ENCODE measurements at places on chromosomes 11 and 22.

DNA sequence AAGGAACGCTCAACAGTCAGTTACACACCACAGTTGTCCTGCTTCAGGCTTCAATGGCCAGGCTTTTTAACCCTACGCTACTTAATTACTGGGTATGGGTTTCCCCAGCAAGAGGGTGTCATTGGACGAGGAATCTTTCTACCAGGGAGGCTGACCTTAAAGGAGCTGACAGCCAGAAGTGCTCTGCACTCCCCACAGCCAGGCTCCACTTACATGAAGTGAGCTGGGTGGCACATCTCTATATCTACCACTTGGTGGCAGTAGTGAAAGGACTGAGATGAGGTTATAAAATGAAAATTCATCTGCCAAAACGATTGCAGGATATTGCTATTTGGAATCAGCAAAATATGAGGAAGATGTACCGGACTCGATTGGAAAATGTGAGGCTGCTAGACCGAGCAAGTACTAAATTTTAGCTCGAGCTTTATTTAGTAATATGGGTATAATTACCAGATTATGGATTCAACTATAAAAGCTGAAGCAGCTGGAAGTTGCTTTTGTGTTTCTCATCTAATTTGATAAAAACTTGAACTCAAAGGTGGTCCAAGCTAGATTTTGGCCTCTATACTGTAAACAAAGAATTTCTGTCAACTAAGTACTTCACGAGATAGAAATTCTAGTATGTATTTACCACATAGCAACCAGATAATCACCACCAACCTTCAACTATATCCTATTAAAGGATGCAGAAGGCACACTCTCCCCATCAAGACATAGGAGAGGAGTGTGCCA lies 53.9 kb upstream of the CEP126 start:
- DNase-seq: no peak

- DNase-seq: no peak
Measured at GRCh38 chr11:113989916-113990315, 15.0 kb downstream of the HTR3A start.

DNA sequence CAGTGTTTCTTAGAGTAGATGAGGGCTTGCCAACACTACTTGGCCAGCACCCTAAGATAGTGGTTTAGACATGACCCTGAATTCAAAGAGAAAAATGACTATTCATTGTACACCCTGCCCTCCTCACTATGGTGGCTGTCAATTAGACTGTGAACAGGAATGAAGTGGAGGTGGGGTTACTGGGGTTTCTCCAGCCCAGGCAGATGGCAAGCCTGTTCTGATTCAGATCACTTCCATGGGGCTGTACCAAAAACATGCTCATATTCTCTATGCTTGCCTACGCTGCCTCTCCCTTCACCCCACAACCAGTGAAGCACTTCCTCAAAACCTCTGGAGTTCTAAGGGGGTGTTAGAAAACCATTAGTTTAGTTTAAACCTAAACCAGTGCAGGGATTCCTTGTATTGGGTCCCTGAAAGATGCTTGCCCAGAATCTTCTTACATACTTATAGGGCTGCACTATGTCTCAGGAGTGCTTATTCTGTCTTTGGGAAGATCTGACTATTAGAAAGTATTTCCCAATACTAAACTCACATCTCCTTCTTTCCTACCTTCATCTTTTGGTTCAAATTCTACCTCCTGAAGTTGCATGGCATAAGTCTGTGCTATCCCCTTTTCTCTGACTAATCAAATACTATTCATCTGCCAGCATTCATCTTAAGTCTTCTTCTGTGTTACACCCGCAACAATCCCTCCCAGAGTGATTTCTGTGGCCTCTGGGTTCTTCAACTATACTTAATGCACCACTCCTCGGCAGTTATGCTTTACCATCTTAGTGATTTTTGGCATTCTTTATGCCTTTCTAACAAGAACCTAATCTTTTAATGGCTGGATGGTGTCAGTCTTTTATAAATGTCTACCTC lies 71.8 kb downstream of the ATG16L2 start:
- no peak for DNase-seq

DNA sequence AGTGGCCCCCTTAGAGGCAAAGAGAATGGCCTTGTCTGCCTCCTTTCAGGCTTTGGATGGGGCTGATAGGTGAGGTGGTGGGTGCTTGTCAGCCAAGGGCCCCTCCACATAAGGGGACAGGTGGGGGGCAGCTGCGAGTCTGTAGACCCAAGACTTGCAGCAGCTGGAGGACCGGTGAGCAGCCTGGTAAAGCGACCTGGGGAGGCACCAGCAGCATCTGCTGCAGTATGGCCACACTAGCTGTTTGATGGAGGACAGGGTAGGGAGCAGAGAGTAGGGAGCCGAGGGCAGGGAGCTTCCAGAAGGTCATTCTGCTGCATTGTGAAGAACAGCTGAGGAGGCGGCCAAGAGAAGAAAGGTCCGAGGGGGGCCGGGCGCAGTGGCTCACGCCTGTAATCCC lies 16.8 kb upstream of the MRTFA start:
- no peak for DNase-seq

DNA sequence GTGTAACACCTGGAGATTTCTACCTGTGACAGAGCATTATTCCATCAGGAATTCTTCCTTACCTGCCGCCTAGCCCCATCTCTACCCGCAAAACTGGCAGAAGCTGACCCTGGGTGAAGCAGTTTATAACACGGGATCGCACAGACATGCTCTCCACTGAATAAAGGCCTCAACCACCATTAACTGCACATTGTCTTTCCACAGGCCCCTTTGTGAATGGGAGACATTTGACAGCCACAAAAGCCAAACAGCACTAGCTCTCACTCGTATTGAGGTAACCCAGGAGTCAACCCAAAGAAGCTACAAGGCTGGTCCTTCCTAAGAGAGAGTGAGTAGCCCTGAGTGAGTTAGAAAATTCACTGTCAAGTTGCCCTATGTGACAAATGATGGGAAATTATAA lies 135.6 kb downstream of the RCN1 start:
- no peak for DNase-seq

DNA sequence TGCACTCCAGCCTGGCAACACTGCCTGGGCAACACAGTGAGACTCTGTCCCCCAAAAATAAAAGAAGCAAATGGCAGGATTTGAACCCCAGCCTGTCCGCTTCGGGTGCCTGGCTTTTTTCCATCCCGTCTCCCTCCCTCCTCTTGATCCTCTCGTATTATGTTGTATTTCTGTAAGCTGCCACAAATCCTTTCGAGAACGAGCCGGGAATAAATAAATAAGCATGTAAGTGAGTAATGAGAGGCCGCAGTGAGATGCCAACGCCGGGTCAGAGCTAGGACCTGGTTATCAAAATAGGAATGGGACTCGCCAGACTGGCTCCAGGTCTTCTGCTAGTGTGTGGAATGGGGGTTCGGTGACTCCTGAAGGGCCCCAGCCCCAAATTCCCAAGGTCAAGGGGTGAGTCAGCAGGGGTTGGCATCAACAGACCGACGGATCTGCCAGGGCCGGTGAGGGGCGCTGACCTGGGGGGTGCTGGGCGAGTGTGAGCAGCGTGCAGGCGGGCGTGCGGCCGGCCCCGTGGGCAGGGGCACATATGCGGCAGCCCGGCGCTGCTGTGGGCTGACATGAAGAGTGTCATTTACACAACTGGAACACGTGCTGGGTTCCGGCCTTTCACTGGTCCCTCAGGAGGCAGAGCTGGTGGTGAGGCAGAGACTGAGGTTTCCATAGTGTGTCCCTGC lies 47.8 kb downstream of the FLRT1 start:
- no peak for DNase-seq

DNA sequence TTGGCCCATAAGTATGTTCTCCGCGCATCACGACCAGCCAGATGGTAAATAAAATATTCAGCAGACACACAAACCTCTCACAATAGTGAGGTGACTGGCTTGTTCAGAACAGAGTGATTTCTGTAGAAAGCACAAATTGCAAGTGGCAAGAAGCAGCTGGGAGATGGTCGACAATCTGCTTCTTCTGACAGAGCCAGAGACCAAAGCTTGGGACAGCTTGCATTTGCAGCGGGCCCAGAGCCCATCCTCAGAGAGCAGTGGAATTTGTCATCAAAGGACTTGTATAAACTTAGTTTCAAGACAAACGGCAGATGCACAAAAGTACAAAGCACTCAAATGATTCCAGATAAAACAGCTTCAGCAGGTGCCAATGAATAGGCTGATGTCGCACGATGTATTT lies 7.6 kb upstream of the GALNT18 start:
- DNase-seq: no peak

GRCh38 chr11:102399189-102399588 lies 52.2 kb downstream of the BIRC2 start:
- no peak for DNase-seq

DNA sequence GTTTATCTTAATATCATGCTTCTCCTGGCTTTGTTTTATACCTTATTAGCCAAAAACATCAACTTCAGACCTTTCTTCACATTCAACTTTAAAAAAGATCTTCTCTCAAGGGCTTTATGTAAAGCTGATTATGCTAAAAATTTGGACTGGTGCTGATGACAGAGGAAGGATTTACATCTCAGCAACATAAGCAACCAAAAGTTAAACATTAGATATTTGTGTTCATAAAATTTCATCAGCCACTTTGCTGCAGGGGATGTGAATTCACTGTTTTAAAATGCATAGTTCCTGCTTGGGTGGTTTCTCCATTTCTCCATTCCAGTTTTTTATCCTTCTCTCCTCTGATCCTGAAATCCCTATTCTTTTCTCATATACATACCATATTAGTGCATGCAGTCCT lies 398.6 kb upstream of the DDI1 start:
- DNase-seq: no peak

GRCh38 chr11:128532016-128532571 lies 55.3 kb downstream of the ETS1 start:
- no peak for DNase-seq

DNA sequence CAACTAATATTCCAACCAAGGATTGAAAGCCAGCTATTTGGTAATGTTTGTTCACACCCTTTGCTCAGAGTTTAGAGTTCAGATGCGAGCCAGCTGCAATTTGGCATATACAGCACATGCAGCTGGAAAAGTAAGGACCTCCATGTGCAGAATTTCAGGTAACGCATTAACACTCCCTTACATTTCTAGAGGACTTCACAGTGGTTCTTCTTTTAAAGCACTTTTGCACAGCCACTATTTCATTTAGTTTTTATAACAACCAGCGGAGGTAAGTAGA lies 3.4 kb downstream of the POU2AF3 start:
- no peak for DNase-seq

DNA sequence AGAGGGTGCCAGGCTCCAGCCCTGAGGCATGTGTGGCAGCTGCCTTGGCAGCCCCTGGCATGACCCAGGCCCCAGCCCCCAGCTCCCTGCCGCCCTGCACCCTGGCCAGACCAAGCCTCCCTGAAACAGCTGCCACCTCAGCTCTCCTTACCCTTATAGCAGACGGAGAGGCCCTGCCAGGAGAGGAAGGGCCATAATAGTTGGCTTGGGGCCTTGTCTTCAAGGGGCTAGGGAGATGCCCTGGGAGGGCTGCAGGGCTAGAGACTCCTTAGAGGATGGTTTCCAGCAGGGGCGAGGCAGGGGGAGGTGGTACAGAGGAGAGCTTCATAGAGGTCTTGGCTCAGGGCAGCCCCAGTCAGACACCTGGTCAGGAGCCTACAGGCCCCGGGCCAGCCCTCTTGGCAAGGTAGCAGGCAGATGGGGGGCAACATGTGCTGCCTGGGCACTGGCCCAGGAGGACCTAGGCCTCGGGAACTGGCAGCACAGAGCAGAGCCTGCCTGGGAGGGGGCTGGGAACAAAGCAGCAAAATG lies 13.0 kb downstream of the SMTN start:
- peak; percentile 59 for DNase-seq

GRCh38 chr11:63762654-63763495 lies 5.7 kb downstream of the ZFTA start:
- DNase-seq: no peak

DNA sequence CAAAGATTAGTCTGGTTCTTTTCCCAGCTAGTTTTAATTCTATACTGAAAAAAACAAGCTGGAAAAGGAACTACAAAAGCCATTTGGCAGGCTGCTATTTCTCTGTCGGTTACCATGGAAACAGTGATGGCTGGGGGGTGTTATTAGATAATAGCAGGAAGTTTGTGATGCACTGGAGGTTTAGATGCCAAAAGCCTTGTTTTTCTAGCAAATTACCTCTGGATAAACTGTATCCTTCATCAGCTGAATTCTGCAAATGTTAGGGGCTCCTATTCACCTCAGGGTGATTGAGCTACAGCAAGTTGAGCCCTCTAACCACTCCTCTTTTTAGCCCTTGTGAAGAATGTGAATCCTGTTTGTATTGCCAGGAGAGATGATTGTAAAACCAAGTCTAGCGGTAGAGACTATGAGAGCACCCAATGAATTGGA lies 25.2 kb downstream of the ALKBH3 start:
- DNase-seq: no peak

- no peak for DNase-seq
Measured at GRCh38 chr11:92137747-92138146, 86.9 kb upstream of the FAT3 start.

DNA sequence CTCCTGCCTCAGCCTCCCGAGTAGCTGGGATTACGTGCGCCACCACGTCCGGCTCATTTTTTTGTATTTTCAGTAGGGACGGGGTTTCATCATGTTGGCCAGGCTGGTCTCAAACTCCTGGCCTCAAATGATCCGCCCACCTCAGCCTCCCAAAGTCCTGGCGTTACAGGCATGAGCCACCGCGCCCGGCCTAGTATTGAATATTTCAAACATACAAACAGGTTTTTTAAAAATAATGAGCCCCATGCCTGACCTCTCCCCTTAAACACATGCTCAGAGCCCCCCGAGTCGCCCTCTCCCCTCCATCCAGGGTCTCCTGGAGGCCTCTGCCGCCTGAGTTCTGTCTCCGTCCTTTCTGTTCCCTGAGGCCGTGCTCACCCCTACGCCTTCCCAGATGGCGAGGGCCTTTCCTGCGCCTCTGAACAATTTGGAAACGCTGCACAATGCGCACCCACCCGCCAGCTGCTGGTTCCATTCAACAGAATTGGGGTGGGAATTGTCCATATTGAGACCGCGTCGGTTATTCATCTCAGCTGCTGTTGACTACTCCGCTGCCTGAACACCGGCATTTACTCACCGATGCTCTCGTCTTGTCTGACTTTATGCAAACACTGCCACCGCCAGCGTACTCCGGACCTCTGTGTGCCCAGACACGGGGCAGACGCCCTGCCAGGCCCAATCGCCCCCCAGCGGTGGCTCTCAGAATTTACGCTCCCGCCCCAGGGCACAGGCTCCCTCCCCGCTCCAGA lies 13.6 kb upstream of the RNH1 start:
- no peak for DNase-seq

- no peak for DNase-seq
Measured at GRCh38 chr22:29632672-29633071, 29.2 kb downstream of the NF2 start.

DNA sequence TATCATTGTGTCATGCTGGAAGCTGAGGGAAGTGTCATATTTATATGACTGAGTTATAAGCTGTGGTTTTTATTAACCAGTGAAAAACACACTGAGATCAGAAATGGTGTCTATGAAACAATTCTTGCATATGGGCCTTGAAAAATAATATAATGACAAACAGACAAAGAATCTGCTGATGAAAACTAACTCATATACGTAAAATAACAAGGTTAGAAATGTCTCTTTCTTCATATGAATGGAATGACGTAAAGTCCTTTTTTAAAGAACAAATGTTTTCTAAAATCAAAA lies 48.8 kb upstream of the PHF21B start:
- no peak for DNase-seq

- no peak for DNase-seq
Measured at GRCh38 chr22:32574958-32575910, 100.6 kb downstream of the FBXO7 start.
